ENCODE measurements at places on chromosomes 11 and 22.

DNA sequence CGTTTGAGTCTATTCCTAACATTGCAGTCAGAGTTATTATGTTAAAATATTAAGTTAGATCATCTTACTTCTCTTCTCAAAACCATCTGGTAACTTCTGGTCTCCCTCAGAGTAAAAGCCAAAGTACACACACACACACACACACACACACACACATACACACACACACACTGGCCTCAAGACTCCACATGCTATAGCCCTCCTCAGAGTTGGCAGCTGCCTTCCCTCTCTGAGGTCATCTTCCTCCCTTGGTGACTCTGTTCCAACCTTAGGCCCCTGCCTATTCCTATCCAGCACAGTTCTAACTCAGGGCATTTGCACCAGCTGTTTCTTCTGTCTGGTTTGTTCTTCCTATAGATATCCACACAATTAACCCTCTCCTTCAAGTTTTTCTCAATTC lies 272.0 kb upstream of the SESN3 start:
- no peak overlapping the region for H3K4me3 ChIP-seq
- H3K27me3 ChIP-seq = no peaks in the 10 kb centered on the region
- H3K27ac ChIP-seq = no peak overlapping the region
- no peaks in the 10 kb centered on the region for H3K4me1 ChIP-seq
- DNase-seq = no peak
- no peaks in the 10 kb centered on the region for H3K36me3 ChIP-seq

DNA sequence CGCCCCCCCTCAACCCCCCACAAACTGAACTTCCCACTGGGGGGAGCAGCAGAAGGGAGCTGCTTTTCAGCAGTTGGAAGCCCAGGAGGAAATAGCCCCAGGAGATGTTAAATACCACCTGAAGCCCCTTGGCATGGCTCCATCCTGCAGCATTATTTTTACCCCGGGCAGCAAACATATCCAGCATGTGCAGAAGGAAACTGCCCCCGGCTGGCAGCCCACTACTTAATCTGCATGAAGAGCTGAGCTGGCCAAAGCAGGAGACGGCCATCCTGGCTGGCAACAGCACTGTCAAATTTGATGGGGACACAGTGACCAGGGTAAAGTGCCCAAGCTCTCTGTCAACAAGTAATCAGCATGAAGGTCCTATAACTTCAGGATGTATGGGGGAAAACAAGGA lies 32.0 kb downstream of the BUD13 start:
- H3K4me3 ChIP-seq = no peak overlapping the region
- H3K27me3 ChIP-seq = no peaks in the 10 kb centered on the region
- no peak overlapping the region for H3K27ac ChIP-seq
- no peaks in the 10 kb centered on the region for H3K36me3 ChIP-seq

- H3K36me3 ChIP-seq = no peaks in the 10 kb centered on the region
- DNase-seq = no peak
- H3K27me3 ChIP-seq = no peaks in the 10 kb centered on the region
- H3K4me1 ChIP-seq = no peaks in the 10 kb centered on the region
Measured at GRCh38 chr11:105447936-105448702, 161.8 kb upstream of the GRIA4 start.

- no peaks in the 10 kb centered on the region for H3K36me3 ChIP-seq
- no peak overlapping the region for H3K4me3 ChIP-seq
- H3K4me1 ChIP-seq = peaks cover 54% of the 10 kb centered on the region
Measured at GRCh38 chr22:46007848-46008261, 30.9 kb upstream of the WNT7B start.

GRCh38 chr22:32561756-32562155 lies 87.1 kb downstream of the FBXO7 start:
- H3K36me3 ChIP-seq = no peaks in the 10 kb centered on the region
- no peak overlapping the region for H3K4me3 ChIP-seq
- peaks cover 16% of the 10 kb centered on the region for H3K4me1 ChIP-seq
- no peaks in the 10 kb centered on the region for H3K27me3 ChIP-seq

DNA sequence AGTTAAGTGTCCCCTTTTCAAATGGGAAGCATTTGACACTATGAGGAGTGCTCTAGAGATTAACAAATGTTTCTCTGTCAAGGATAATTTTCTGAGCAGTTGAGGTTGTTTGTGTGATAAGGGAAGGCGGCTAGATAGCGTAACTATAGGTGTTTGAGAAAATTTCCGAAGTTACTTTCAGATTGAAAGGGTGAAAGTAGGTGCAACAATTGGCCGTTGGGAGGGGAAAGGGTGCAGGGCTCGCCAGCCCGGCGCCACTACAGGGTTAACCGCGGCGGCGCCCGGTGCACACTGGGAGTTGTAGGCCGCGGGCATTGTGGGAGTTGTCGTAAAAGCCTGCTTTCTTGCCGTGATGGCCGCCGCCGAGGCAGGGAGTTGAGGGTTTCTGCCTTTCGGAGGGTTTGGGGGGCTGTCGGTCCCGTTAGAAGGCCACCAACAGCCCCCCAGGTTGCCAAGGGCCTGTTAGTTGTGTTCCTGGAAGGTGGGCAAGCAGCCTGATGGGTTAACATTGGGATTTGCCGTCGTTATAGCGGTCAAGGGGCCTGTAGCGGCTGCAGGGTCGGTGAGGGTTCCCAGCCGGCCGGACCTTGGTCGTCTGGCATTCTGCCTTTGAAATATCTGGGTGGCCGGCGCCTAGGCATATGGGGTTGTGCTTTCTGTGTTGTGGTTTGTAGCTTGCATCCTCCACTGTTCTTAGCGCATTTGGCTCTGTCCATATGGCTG lies 36.5 kb upstream of the HSD17B12 start:
- H3K4me3 ChIP-seq = peak overlapping the region; percentile 78
- H3K4me1 ChIP-seq = no peaks in the 10 kb centered on the region
- peak overlapping the region; percentile 65 for H3K27ac ChIP-seq
- H3K27me3 ChIP-seq = no peaks in the 10 kb centered on the region
- peak; percentile 81 for DNase-seq

DNA sequence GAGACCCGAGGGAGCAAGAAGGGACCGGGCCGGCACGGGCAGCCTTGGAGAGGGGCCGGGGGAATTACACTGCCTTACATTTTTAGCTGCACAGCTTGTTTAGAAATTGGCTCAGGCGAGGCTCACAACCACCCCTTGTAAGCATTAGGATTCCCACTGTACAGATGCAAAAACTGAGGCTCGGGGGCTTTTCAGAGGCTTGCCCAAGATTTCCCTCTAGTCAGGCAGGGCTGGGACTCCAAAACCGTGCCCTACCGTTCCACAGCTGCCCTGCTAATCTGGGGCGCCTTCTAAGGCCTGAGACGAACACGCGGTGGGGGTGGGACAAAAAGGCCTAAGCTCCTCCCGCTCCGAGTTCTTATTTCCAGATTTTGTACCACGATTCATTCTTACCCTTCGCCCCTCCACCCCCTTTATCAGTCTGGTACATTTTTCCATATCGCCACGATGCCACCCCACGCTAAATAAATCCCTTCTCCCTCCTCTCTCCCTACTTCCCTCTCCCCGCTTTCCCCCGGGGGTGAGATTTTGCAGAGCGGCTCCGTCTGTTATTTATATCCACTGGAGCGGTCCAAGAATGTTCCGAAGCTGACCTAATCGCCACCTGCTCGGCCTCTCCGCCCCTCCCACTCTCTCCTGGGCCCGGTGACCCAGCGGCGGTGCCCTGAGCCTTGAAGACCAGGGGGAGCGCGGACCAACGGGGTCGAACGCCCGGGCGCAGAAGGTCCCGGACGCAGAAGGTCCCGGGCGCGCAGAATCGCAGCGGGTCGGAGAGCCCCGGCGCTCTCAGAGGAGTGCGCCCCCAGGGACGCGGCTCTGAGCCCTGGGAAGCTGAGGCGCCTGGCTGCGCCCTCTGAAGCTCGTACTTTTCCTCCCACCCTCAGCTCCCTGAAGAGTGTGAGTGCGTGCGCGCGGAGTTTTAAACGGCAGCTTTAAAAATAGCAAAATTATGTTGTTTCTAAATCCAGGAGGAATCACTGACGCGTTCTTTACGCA lies 764 bp upstream of the PACSIN3 start:
- H3K4me1 ChIP-seq = peaks cover 66% of the 10 kb centered on the region
- DNase-seq = no peak
- H3K27ac ChIP-seq = peak overlapping the region; percentile 99
- H3K27me3 ChIP-seq = no peaks in the 10 kb centered on the region
- no peaks in the 10 kb centered on the region for H3K36me3 ChIP-seq

- no peaks in the 10 kb centered on the region for H3K27me3 ChIP-seq
- peak overlapping the region; percentile 48 for H3K27ac ChIP-seq
- H3K4me1 ChIP-seq = peaks cover 25% of the 10 kb centered on the region
Measured at GRCh38 chr11:45900916-45901617, 6.0 kb downstream of the FREY1 start.

DNA sequence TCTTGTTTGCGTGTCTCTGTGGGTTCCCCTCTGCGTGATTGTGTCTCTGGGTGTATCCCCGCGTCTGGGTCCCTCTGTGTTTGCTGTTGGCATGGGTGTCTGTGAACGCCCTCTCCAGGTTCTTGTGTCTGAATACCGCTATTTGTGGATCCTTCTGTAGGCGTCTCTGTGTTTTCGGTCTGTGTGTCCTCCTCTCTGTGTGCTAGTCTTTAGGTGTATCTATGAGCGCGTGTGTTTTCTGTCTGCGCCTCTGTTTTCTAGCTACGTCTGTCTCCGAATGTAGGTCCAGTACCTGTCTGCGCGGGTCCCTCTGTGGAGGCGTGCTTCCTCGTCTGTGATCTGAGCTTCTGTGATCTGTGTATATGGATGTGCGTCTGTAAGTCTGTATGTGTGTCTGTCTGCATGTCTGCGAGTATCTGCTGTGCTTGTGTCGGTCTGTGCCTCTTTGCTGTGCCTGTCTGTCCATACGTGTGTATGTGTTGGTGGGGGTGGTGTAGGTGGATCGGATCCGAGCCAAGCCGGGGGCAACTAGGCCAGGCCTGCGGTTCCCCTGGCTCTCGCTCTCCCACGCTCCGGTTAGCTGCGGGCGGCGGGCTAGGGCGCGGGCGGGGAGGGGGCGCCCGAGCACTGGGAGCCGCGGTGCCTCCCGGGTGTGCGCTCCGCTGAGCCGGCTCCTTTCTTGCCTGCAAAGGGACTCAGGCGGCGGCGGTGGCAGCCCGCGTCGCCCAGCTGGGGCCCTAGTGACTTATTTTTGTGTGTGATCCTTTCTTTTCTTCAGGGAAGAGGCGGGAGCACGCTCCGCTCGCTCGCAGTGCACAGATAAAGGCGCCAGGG lies 105.3 kb upstream of the E2F8 start:
- peak overlapping the region; percentile 51 for H3K4me3 ChIP-seq
- peaks cover 8% of the 10 kb centered on the region for H3K27me3 ChIP-seq
- H3K36me3 ChIP-seq = no peaks in the 10 kb centered on the region
- no peak for DNase-seq

- no peak for DNase-seq
- H3K36me3 ChIP-seq = peaks cover 34% of the 10 kb centered on the region
- H3K4me1 ChIP-seq = no peaks in the 10 kb centered on the region
- H3K27me3 ChIP-seq = no peaks in the 10 kb centered on the region
- H3K27ac ChIP-seq = peak overlapping the region; percentile 88
Measured at GRCh38 chr11:126407682-126408288, 52.3 kb downstream of the ST3GAL4 start.

- H3K27ac ChIP-seq = peak overlapping the region; percentile 57
- H3K4me1 ChIP-seq = no peaks in the 10 kb centered on the region
Measured at GRCh38 chr11:112582366-112582765, 321.7 kb upstream of the PLET1 start.

Data from right atrium auricular region (tissue), 2 donors.